ENCODE measurements at places on chromosomes 2 and 18. TPM values are rescaled to one million over a fixed set of nuclear protein-coding genes. Genes with fewer than 3 reads are reported as not detected.

C2orf66 gene
- 0.32 TPM for total RNA-seq

KCNIP3 gene
- not detected for total RNA-seq

FARSB gene
- total RNA-seq: 26.9 TPM

SRD5A2 gene
- not detected for total RNA-seq

BMP10 gene
- total RNA-seq: not detected

AGAP1 gene
- 0.82 TPM for total RNA-seq

SLC16A14 gene
- total RNA-seq: 0.61 TPM
